Right atrium auricular region (tissue), 2 donors: ENCODE measurements at places on chromosomes 2 and 18.

GRCh38 chr18:47150824-47151366, 595 bp upstream of the HDHD2 start:
- peak overlapping the region; percentile 92 for H3K27ac ChIP-seq
- H3K4me1 ChIP-seq: peaks cover 22% of the 10 kb centered on the region
- peak overlapping the region; percentile 80 for H3K4me3 ChIP-seq
- no peaks in the 10 kb centered on the region for H3K36me3 ChIP-seq
- no peak for DNase-seq

GRCh38 chr2:15813481-15814266, 126.7 kb upstream of the MYCN start:
- DNase-seq: no peak
- no peaks in the 10 kb centered on the region for H3K36me3 ChIP-seq
- H3K27ac ChIP-seq: no peak overlapping the region
- H3K4me1 ChIP-seq: peaks cover 4% of the 10 kb centered on the region
- H3K27me3 ChIP-seq: no peaks in the 10 kb centered on the region

GRCh38 chr2:174052584-174052976, 87.4 kb upstream of the SP3 start:
- no peaks in the 10 kb centered on the region for H3K36me3 ChIP-seq
- H3K4me1 ChIP-seq: no peaks in the 10 kb centered on the region
- no peak overlapping the region for H3K4me3 ChIP-seq
- H3K27me3 ChIP-seq: no peaks in the 10 kb centered on the region
- DNase-seq: no peak
- no peak overlapping the region for H3K27ac ChIP-seq

DNA sequence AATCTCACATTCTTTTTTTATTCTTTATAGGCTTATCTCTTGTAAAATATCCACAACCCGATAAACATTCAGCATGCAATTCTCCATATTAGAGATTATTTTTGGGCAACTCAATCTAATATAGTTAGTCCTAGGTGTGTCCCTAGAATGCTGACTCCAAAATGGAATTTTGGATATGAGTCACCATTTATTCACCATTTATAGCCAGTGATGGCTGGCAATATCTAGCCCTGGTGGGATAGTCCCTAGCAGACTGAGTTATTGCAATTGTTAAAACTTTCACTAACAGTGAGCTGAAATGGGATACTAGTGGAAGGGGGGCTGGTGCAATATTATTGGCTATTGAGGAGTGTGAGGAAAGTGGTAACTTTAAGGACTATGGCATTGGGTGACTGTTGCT, 401.6 kb downstream of the SLC4A3 start:
- H3K4me1 ChIP-seq: no peaks in the 10 kb centered on the region
- no peak overlapping the region for H3K27ac ChIP-seq
- no peak overlapping the region for H3K4me3 ChIP-seq

DNA sequence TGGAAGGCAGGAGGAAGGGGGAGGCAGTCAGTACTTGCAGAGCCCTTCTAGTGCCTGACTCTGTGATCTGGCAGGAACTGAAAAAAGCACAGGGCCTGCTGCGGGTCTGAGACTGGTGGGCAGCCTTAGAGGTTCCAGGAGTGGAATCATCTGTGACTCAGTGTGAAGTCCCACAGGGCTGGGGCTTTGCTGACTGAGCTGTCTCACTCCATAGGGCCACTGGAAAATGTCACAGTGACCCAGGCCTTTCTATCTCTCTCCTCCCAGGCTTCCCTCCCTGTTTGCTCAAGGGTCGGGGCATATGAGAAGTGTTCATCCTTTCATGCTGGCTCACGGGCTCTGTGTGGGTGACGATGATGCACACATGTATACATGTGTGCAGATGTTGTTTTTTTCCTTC, 47.1 kb upstream of the ZFP36L2 start:
- no peaks in the 10 kb centered on the region for H3K36me3 ChIP-seq
- peak overlapping the region; percentile 40 for H3K27ac ChIP-seq
- H3K27me3 ChIP-seq: no peaks in the 10 kb centered on the region
- H3K4me3 ChIP-seq: no peak overlapping the region
- peak; percentile 79 for DNase-seq

DNA sequence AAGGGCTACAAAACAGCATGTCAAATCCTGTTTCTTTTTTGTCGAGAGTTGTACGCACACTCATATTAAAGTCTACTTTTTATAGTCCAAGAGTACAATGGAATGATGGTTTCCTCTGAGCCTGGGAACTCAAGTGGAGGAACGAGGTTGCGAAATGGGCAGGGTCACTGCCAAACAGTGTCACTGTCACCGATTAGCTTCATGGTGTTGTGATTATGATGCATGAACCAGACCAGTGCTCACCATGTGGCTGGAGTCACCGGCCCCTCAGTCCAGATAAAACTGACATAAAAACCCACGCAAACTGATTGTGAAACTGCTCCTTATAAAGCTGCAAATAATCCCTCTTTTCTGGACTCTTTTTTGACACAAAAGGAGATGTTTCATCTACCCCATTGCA, 122.0 kb downstream of the COPS8 start:
- no peaks in the 10 kb centered on the region for H3K27me3 ChIP-seq
- peaks cover 37% of the 10 kb centered on the region for H3K4me1 ChIP-seq
- peak overlapping the region; percentile 84 for H3K27ac ChIP-seq
- no peaks in the 10 kb centered on the region for H3K36me3 ChIP-seq
- no peak overlapping the region for H3K4me3 ChIP-seq
- DNase-seq: peak; percentile 97

- H3K36me3 ChIP-seq: no peaks in the 10 kb centered on the region
- no peak overlapping the region for H3K27ac ChIP-seq
- no peak overlapping the region for H3K4me3 ChIP-seq
These were observed 126.6 kb upstream of the NRP2 start for GRCh38 chr2:205555566-205556230.

- DNase-seq: no peak
- H3K4me1 ChIP-seq: no peaks in the 10 kb centered on the region
- H3K4me3 ChIP-seq: no peak overlapping the region
- H3K27ac ChIP-seq: no peak overlapping the region
- H3K36me3 ChIP-seq: no peaks in the 10 kb centered on the region
These were observed 44.3 kb upstream of the MYO1B start for GRCh38 chr2:191200910-191201309.

GRCh38 chr2:189951791-189952535, 110.6 kb downstream of the MSTN start:
- no peaks in the 10 kb centered on the region for H3K36me3 ChIP-seq
- no peaks in the 10 kb centered on the region for H3K27me3 ChIP-seq
- no peak overlapping the region for H3K4me3 ChIP-seq
- H3K27ac ChIP-seq: no peak overlapping the region
- H3K4me1 ChIP-seq: no peaks in the 10 kb centered on the region

DNA sequence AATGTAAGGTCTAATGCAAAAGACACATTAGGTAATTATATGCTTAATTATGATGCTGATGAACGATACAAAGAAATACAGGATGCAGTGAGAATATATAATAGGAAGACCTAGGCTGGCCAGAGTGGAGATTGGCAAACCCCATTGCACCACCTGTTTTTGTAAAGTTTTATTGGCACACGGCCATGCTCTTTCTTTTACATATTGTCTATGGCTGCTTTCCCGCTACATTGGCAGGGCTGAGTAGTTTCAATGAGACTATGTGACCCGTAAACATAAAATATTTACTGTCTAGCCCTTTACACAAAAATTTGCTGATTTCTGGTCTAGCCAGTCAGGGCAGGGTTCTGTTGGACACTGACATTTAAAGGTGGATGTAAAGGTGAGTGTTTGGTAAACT, 5.4 kb downstream of the SEC11C start:
- no peak overlapping the region for H3K27ac ChIP-seq
- no peaks in the 10 kb centered on the region for H3K27me3 ChIP-seq
- no peaks in the 10 kb centered on the region for H3K36me3 ChIP-seq
- no peak overlapping the region for H3K4me3 ChIP-seq
- no peak for DNase-seq

DNA sequence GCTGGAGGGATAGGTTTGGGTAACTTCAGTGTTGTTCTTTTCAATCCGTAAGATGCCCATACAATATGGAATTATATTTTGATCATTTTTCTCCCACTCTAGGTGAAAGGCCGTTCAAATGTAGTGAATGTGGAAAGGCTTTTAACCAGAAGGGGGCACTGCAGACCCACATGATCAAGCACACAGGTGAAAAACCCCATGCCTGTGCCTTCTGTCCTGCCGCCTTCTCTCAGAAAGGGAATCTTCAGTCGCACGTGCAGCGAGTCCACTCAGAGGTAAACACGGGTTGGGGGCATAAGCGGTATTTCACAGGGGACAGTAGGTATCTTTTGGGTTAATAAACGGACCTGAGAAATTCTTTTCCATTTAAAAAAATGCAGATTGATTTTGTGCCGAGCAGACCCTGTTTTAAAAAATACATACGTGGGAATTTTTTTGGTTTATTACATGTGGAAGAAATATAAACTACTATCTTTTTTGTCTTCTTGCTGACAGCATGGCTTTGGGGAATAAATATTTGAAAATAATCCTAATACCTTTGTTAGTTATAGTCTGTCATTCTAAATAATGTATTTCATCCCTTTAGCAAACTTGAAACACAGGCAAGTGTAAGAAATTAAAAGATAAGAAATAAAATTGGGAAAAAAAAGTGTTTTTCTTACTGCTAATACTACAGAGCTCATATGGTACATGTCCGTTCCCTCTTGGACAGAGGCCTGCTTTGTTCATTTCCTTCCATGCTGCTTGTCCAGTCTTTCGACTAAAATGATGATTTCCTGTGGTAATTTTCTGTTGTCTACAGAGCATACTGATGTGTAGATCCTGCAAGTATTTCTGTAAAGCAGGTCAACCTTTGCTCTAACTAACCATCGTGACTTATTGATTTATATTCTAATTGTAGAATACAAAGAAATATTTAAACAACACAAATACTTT, 53.3 kb downstream of the ZNF236 start:
- no peaks in the 10 kb centered on the region for H3K27me3 ChIP-seq
- no peak overlapping the region for H3K4me3 ChIP-seq
- peaks cover 33% of the 10 kb centered on the region for H3K36me3 ChIP-seq
- no peak for DNase-seq

GRCh38 chr2:238081561-238081960, 18.6 kb upstream of the ESPNL start:
- peaks cover 20% of the 10 kb centered on the region for H3K36me3 ChIP-seq
- no peak overlapping the region for H3K4me3 ChIP-seq
- no peaks in the 10 kb centered on the region for H3K27me3 ChIP-seq
- H3K4me1 ChIP-seq: no peaks in the 10 kb centered on the region
- H3K27ac ChIP-seq: no peak overlapping the region
- DNase-seq: peak; percentile 32

DNA sequence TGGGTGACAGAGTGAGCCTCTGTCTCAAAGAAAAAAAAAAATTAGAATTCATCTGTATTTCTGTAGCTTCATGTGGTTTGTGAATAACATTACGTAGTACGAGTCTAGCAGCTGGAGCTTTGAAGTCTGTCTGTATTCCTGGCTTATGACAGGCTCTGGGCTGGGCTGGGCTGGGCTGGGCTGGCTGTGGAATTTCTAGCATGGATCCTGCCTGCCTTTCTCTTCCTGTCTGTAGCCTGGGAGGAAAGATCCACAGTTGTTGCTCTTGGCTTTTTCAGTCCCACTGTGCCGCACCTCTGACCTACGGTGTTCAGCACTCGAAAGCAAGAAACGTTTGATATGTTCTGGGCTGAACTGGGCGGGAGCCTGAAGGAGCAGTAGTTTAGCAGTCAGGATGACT, 55.4 kb downstream of the BOLA3 start:
- no peaks in the 10 kb centered on the region for H3K27me3 ChIP-seq
- peak; percentile 55 for DNase-seq
- H3K36me3 ChIP-seq: peaks cover 39% of the 10 kb centered on the region
- no peak overlapping the region for H3K4me3 ChIP-seq
- no peak overlapping the region for H3K27ac ChIP-seq
- H3K4me1 ChIP-seq: no peaks in the 10 kb centered on the region

- H3K27ac ChIP-seq: no peak overlapping the region
- no peak overlapping the region for H3K4me3 ChIP-seq
- no peaks in the 10 kb centered on the region for H3K27me3 ChIP-seq
- no peak for DNase-seq
- no peaks in the 10 kb centered on the region for H3K4me1 ChIP-seq
These were observed 139.6 kb downstream of the SOCS6 start for GRCh38 chr18:70428439-70428838.

DNA sequence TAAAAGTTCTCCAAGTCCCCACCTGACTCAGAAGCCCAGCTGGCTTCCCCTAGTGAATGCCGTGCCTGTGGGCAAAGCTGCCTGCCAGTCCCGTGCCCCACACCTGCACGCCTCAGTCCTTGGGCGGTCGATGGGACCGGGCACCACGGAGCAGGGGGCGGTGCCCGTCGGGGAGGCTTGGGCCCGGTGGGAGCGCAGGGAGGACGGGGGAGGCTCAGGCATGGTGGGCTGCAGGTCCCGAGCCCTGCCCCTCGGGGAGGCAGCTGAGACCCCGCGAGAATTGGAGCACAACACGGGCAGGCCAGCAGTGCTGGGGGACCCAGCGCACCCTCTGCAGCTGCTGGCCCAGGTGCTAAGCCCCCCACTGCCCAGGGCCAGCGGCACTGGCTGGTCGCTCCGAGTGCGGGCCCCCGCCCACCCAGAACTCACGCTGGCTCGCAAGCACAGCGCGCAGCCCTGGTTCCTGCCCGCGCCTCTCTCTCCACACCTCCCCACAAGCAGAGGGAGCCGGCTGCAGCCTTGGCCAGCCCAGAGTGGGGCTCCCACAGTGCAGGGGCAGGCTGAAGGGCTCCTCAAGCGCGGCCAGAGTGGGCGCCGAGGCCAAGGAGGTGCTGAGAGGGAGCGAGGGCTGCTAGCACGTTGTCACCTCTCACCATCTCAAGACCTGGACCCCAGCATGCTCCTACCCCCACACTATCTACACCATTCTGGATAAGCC, 215.5 kb downstream of the TNS1 start:
- no peak overlapping the region for H3K4me3 ChIP-seq
- DNase-seq: no peak
- peaks cover 20% of the 10 kb centered on the region for H3K4me1 ChIP-seq
- no peak overlapping the region for H3K27ac ChIP-seq

DNA sequence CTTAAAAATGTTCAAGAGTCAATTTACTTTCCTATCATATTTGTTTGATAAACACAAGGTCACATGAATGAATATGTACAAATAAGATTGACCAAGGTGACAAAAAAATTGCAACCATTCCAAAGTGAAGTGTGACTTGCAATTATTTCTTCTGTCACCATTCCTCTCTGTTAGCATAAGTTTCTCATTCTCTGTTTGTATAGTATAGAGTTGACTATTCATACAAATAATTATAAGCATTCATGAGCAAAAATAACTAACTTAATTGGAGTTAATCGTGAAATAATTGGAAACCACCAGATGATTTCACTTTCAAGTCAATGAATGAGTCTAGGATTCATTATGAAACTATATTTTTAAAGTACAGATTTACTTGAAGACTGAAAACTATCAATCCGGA, 42.1 kb downstream of the PGAP1 start:
- peaks cover 20% of the 10 kb centered on the region for H3K36me3 ChIP-seq
- H3K27me3 ChIP-seq: no peaks in the 10 kb centered on the region
- no peak for DNase-seq
- H3K4me3 ChIP-seq: no peak overlapping the region

GRCh38 chr2:202680512-202680911, 45.7 kb downstream of the FAM117B start:
- H3K27ac ChIP-seq: no peak overlapping the region
- no peak for DNase-seq

GRCh38 chr2:39703181-39703872, 37.6 kb downstream of the TMEM178A start:
- H3K36me3 ChIP-seq: no peaks in the 10 kb centered on the region
- H3K27ac ChIP-seq: no peak overlapping the region
- no peak for DNase-seq
- H3K4me3 ChIP-seq: no peak overlapping the region
- H3K27me3 ChIP-seq: no peaks in the 10 kb centered on the region

GRCh38 chr2:216163518-216163917, 54.4 kb downstream of the XRCC5 start:
- no peaks in the 10 kb centered on the region for H3K4me1 ChIP-seq
- H3K27me3 ChIP-seq: no peaks in the 10 kb centered on the region
- no peak for DNase-seq
- no peak overlapping the region for H3K27ac ChIP-seq
- peaks cover 56% of the 10 kb centered on the region for H3K36me3 ChIP-seq
